ENCODE measurements at places on chromosomes 13 and 19.

- DNase-seq, result no peak
Observed at GRCh38 chr19:35931874-35932202, 4.3 kb upstream of the LRFN3 start.

GRCh38 chr13:80498433-80498832 lies 157.5 kb upstream of the SPRY2 start:
- no peak for DNase-seq

DNA sequence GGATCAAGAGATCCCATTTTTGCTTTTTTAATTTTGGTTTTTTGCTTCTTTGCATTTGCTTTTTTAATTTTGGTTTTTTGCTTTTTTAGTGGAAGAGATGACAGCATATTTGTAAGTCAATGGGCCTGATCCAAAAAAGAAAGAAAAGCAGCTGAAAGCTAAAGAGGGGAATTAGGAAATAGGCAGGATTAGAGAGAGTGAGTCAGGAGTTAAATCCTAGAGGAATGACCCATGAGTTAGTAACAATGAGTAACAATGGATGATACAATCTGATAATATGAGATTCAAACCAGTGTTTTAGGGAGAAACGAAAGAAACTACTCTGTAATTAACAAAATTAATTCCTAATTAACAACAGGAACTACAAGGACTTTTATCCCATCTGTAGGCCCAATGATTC lies 111.2 kb upstream of the SGCG start:
- DNase-seq, result no peak

DNA sequence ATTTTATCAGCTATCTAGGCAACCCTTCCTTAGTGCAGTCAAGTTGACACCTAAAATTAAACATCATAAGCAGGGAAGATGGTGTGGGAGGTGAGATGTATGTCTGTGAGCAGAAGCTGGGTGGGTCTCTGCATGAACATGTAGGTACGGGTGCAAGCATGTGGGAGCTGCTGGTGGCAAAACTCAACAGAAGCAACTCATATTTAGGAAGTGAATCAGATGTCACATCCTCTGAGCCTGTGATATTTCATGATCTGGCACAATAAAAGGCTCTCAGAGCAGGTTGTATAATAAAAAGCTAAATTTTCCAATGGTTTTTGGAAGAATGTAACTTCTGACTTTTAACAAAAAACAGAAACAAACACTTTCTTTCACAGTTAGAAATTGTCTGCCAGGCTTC lies 44.4 kb downstream of the C1QTNF9 start:
- DNase-seq, result no peak

- DNase-seq, result no peak
Observed at GRCh38 chr13:19634256-19634740, 839 bp downstream of the MPHOSPH8 start.

DNA sequence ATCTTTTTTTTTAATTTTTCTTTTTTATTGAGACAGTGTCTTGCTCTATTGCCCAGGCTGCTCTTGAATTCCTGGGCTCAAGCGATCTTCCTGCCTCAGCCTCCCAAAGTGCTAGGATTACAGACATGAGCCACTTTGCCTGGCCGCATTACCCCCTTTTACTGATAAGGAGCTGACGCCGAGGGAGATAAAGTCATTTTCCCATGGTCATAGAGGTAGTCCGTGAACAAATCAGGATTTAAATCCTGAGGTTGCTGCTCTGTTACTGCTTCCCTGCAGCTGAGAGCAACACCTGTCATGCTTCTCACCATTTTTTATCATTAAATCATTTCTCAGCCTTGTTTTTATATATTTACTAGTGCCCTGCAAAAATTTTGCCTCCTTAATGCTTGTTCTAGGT lies 7.4 kb downstream of the CYSLTR2 start:
- DNase-seq, result no peak

DNA sequence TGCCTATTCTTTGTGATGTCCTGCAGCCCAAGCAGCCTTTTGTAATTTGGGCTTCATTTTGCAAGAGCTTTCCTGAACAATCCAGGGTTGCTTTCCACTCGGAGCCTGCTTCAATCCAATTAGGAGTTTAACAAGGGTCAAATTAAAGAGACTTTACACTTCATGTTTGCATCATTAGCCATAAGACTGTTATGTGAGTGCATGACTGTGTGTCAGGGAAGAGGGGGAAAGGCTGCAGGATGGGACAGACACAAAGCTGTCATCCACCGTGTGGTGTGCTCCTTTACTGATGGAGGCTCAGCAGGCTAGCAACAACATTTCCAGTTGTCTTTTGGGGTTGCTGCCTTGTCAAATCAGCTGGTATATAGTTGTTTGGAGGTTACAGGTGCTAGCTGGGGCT lies 23.7 kb upstream of the MAB21L1 start:
- no peak for DNase-seq

DNA sequence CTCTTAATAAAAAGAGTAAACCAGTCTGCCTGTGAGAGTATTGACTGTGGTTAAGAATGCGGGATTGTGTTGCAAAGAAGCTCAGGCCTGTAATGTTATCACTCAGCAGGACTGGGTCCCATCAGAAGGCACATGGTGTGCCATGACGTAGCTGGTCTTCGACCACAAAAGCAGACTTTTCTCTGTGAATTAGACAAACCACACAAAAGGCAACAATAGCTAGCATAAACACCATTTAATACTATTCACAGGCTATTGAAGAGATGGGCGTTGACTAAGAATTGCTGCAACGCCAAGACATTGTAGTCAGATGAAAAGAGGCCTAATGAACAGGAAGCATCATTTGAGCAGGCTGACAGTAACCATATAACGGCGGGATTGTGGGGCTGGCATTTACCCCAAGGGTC lies 235.6 kb upstream of the SOX21 start:
- no peak for DNase-seq

GRCh38 chr19:49662011-49662410 lies 3.6 kb downstream of the IRF3 start:
- no peak for DNase-seq

DNA sequence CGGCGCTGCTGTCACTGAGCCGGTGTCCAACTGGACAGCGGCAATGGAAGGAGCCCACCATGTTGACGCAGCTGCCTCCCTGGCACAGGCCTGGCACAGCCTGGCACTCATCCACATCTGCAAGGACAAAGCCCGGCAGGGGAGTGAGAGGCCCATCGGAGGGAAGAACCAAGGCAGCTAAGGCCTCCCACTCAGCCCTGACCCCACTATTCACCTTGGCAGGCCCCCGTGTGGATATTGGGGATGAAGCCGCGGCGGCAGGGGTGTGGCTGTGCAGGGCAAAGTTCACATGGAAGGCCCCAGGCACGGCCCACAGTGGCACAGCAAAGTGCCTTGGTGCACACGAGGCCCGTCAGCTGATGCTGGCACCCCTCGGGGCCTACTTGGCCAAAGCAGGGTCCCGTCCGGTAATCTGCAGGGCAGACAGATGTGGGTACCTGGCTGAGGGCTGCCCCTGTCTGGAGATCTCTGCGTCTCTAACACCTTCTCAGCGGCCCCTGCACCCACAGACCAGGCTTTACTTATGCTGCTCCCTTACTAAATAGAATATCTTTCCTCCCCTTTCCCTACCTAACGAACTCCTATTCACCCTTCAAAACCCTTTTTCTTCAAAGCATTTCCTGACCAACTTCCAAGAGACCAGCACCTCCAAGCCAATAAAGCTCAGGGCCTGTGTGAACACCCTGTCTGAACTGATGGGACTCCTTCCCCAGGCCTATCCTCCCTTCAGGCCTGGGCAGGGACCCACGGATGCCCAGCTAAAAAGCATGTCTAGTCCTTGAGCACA lies 7.5 kb downstream of the FBN3 start:
- DNase-seq, result no peak

DNA sequence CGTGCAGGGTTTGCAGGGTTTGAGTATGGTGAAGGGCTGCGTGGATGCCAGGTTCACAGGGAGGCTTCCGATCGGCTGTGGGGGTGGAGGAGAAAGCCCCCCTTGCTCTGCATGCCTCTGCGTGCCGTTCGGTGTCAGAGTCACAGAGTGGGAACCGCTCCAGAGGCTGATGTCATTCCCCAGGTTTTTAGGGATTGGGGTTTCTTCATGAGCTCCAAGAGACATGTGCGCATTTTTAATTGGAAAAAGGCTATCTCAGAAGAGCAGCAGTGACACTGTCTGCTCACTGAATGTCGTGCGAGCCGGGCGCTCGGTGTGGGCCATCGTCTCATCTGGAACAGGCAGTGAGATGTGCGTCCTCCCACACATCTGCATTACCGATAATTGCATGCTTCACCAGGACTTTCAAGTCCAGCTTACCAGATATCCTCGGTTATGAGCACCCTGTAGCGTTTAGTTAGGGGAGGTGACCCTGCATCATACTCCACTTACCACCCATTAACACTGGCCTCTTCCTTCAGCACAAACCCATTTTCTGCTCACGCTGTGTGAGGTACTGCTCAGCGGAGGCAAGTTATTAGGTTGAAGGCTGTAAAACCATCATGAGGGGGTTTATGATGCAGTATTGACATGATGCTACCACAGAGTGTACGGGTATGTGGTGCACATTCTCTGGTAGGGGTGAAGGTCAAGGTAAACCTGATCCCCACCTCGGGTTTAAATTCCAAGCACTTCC lies 1.7 kb downstream of the MCF2L start:
- DNase-seq, result no peak

GRCh38 chr19:48954595-48955307 lies at the start of gene BAX:
Gene BAX (plus strand): TSS chr19:48954875. CDS start chr19:48954929, 54 bp downstream.
- DNase-seq, result peak; percentile 98

GRCh38 chr19:44051650-44052402 lies at the start of gene ZNF223:
Gene ZNF223 (plus strand): TSS chr19:44052036. CDS start chr19:44055177, 3,141 bp downstream.
- DNase-seq, result peak; percentile 12

- peak; percentile 52 for DNase-seq
Observed at GRCh38 chr19:2494447-2495129, 18.7 kb downstream of the GADD45B start.

GRCh38 chr13:67230404-67231288 lies 510 bp upstream of the PCDH9 start:
- peak; percentile 92 for DNase-seq

- no peak for DNase-seq
Observed at GRCh38 chr13:90120026-90120425, 1227.5 kb upstream of the MIR17HG start.

GRCh38 chr13:88857256-88857655 lies 1186.1 kb downstream of the SLITRK5 start:
- DNase-seq, result no peak

GRCh38 chr13:32033744-32034143 lies 2.2 kb downstream of the FRY start:
- DNase-seq, result no peak

DNA sequence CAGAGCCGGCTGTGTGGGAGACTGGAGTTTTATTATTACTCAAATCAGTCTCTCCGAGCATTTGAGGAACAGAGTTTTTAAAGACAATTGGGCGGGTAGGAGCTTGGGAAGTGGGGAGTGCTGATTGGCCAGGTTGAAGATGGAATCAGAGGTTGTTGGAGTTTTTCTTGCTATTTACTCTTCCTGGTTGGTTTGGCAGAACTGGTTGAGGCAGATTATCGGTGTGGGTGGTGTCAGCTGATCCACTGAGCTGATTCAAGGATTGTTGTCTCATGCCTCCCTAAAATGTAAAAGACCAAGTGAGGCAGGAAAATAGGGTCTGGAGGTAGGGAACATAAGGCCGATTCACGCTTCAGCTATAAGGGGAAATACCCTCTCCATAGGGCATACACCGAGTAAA lies 1.3 kb upstream of the TDRD12 start:
- DNase-seq, result no peak

GRCh38 chr13:110376120-110376519 lies 69.0 kb downstream of the COL4A2 start:
- no peak for DNase-seq

DNA sequence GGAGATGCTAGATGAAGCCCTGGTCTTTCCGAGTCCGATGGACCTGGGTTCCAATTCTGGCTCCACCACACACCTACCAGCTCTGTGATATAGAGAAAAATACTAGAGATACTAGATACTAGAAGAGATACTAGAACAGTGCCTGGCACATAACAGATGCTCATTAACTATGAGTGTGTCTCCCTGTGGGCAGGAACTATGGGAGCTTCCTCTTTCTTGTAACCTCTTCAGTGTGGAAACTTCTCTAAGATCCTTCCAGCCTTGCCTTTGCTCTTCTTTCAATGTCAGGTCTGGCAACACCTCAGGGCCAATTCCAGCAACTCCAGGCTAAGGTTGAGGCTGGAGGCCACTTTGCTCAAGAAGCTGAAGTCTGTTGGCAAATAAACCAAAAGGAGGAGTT lies 143.9 kb downstream of the KATNAL1 start:
- no peak for DNase-seq

DNA sequence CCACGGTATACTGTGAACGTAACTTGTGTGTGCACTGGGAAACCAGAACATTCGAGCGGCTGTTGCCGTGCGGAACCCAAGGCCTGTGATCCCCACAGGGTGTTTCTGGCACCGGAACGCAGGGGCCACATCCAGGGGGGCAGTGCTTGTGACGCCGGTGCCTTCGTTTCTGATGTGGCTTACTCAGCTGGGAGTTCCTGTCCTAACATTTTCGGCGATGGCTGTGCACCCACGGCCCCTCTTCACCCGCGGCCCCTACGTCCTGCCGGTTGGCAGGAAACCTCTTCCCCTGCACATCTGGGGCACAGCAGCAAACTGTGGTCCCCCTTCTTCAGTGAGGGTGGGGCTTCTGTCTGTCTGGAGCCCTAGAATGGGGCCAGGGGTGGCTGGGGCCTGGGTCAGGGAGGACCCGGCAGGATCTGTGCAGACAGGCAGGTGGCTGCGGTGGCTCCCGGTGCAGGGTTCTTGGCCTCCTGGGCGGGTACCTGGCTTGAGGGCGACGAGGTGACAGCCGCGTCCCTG lies 26.2 kb downstream of the CSNK1G2 start:
- no peak for DNase-seq

DNA sequence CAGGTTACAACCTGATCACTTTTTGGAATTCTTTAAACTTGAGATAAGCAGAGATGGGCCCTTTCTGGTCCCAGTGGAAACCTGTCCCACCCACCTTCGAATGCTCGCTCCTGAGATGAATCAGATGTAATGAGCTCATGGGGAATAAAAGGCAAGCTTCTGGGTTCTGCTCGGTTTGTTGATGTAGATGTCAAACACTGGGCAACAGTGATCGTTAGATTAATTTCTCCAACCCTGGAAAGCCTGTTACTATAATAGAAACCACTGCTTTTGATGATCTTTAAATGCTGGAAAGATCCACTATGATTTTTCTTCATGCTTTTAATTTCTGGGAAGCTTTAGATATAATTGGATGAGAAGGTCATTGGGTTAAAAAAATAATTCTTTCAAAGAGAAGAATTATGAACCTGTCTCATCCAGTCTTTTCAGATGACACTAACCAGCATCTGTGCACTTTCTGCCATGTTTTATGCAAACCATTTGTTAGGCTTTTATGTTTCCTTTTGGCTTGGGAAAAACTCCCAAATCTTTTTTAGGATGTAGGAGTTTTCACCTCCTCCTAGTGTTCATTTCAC lies 49.3 kb downstream of the B3GLCT start:
- DNase-seq, result no peak

- DNase-seq, result peak; percentile 53
Observed at GRCh38 chr13:41463838-41464602, 6.7 kb downstream of the RGCC start.

- peak; percentile 92 for DNase-seq
Observed at GRCh38 chr19:18000915-18001776, 6.8 kb upstream of the ARRDC2 start.
